ENCODE measurements at places on chromosomes 12 and 14. TPM values are rescaled to one million over a fixed set of nuclear protein-coding genes. Genes with fewer than 3 reads are reported as not detected.

The KSR2 gene
- 1.3 TPM for total RNA-seq

The CACNA1C gene
- total RNA-seq = 0.47 TPM

- no peak for DNase-seq
Observed at GRCh38 chr12:97801471-97802059, 339.0 kb downstream of the RMST start.

- no peak for DNase-seq
Observed at GRCh38 chr12:107320033-107320928, 226.9 kb upstream of the CRY1 start.

DNA sequence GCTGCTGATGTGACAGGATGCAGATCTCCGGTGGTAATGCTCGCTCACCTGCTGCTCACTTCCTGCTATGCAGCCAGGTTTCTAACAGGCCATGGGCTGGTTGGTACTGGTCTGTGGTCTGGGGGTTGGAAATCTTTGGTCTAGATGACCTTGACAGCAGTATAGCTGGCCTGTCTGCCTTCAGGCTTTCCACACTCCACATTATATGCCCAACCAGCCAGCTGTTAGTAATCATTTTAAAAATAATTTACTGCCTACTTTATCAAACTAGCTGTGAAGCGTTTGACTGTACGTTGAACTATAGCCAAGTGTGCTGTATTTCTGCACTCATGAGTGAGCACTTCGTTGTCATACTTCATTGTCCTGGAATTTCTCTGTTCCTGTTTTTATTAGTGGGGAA lies 424.0 kb upstream of the GARIN6 start:
- DNase-seq = no peak

- no peak for DNase-seq
Observed at GRCh38 chr12:106178562-106178961, 39.8 kb upstream of the NUAK1 start.

GRCh38 chr14:103404032-103404918 lies 19.1 kb downstream of the MARK3 start:
- no peak for DNase-seq

DNA sequence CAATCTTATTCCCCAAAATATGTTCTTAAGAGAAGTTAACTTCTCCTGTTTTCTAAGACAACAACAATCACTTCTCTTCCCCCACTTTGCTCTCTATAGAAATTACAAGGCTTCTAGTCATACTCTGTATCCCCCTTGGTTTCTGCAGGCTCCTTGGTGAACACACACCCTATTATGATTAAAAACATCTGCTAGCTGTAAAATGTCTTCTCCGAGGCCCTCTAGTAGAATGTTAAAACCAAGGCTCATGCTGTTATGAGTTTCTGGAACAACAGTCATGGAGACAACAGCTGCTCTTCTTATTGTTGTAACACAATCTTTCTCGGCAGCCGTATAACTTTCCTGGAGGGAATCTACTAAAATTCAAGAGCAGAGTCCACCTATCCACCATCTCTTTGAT lies 397.5 kb upstream of the CCDC196 start:
- DNase-seq = no peak

GRCh38 chr12:52032446-52032803 lies 18.8 kb upstream of the NR4A1 start:
- no peak for DNase-seq

DNA sequence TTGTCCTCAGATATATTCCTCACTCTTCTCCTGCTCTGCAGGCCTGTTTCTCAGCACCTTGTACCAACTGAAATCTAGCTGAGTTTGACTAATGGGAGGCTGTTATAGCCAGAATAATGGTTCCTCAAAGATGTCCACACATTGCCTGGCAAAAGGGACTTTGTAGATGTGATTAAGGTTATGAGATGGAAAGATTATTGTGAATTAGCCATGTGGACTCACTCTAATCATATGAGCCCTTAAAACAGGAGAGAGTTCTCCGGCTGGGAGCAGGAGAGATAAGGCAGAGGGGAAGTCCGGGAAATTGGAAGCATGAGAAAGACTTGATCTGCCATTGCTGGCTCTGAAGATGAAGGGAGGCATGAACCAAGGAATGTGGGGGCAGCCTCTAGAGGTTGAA lies 40.0 kb upstream of the KTN1 start:
- no peak for DNase-seq

DNA sequence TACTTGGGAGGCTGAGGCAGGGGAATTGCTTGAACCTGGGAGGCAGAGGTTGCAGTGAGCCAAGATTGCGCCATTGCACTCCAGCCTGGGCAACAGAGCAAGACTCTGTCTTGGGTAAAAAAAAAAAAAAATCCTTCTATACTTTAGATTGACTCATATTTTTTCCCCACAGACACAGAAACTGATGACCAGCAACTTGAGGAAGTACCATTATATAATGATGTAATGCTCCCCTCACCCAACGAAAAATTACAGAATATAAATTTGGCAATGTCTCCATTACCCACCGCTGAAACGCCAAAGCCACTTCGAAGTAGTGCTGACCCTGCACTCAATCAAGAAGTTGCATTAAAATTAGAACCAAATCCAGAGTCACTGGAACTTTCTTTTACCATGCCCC lies 24.3 kb upstream of the SNAPC1 start:
- no peak for DNase-seq

DNA sequence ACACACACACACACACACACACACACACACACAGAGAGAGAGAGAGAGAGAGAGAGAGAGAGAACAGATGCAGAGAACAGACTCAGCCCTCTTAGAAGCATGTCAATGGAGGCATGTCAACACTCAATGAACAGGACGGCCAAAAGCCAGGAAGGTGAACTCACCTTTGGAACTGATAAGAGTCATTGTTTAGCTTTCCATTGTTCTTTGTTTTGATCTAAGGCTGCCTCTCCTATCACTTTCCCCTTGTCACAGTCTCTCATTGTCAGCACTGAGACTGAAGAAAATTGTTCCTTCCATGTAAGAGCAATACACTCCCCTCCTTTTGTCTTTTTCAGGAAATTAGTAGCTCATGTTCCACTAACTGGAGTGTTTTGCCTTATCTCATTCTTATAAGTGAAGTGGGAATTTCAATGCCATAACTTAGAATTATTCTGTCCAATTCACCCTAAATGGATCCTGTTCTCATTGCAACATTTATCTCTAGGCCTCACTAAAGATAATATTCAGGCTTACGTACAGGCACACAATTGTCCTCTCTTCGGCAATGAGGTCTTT lies 218.0 kb downstream of the DUSP6 start:
- no peak for DNase-seq

- DNase-seq = no peak
Observed at GRCh38 chr14:36723530-36723929, 61.9 kb downstream of the PAX9 start.

GRCh38 chr12:117845271-117845904 lies 123.4 kb downstream of the KSR2 start:
- DNase-seq = no peak

DNA sequence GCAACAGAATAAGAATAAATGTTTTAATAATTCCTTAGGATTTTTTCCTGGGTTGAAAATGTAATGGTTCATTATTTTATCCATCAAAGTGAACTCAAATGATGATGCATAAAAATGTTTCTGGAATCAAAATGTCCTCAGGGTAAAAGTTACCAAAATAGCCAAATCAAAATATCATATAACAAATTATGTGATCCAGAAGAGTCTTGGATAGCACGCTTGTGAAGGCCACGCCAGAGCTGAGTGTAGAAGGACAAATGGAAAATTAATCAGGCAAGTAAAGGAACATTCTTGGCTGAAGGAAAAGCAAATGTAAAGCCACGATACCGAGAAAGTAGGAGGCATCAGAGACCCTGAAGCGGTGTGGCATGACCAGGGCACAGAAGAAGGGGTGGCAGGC lies 169.2 kb downstream of the CAPZA3 start:
- no peak for DNase-seq

GRCh38 chr14:95043314-95043713 lies 114.0 kb downstream of the DICER1 start:
- DNase-seq = no peak

- no peak for DNase-seq
Observed at GRCh38 chr12:5227708-5228373, 184.2 kb downstream of the KCNA5 start.

DNA sequence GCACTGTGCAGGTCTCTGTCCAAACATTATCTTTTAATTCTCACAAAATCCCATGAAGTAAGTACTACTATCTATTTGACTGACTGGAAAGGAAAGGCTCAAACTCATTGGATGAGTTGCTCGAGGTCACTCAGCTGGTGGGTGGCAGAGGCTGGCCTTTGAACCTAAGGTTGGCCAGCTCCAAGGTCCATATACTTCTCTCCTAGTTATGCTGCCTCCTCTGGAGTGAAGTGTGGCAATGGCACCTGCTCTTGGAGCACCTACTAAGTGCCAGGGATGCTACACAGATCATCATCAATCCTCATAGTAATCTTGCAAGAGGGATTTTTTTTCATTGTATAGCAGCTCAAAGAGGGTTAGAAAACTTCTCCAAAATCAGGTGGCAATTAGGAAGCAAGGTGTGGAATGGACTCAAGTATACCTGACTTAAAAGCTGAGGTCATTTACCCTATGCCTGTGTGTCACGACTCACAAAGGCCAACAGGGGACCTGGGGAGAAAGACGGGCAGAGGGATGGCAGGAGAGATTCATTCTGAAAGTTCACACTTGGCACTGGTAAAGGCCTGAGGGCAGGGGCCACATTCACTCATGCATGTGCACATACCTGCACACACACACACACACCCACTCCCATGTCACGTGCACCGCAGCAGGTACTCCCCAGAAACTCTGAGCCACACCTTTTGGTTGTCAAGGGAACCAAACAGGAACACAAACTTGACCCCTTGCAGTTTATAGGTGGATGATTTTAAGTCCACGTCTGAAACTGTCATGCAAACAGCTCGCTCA lies 146.4 kb downstream of the FOXN3 start:
- DNase-seq = no peak

Measured in glomerular endothelial cell (primary cell).